ENCODE measurements at places on chromosomes 1 and 21. TPM values are rescaled to one million over a fixed set of nuclear protein-coding genes. Genes with fewer than 3 reads are reported as not detected.
A peak's percentile ranks its signal among the peaks of the same experiment; 100 is the strongest.

Gene RGS7
- 0.16 TPM for total RNA-seq

Gene CFHR3
- total RNA-seq = not detected

Gene TRIM17
- total RNA-seq = not detected

- DNase-seq = no peak
- H3K27me3 ChIP-seq = no peaks in the 10 kb centered on the region
- H3K27ac ChIP-seq = no peak overlapping the region
- no peaks in the 10 kb centered on the region for H3K4me1 ChIP-seq
- H3K36me3 ChIP-seq = no peaks in the 10 kb centered on the region
These were observed 317.4 kb upstream of the RUNX1 start for GRCh38 chr21:35366394-35367080.

- H3K27ac ChIP-seq = no peak overlapping the region
- no peaks in the 10 kb centered on the region for H3K36me3 ChIP-seq
- DNase-seq = no peak
These were observed 269.6 kb downstream of the VAV3 start for GRCh38 chr1:107695341-107695740.

DNA sequence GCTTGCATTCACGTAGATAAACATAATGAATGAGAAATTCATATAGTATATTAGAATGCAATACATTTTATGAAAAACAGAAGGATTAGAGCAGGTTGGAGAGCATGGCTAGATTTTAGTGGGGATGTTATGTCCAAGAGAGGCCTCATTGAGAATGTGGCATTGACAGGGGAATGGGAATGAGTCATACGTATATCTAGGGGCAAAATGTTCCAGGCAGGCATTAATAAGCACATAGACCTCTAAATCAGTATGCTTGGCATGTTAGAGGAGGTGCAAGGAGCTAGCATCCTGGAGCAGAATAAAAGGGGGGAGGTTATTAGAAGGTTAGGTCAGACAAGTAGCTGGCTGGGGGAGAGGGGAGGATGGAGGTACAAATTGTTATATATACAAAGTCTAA is 93.0 kb downstream of the USH2A start:
- no peak overlapping the region for H3K27ac ChIP-seq
- DNase-seq = no peak
- no peaks in the 10 kb centered on the region for H3K4me1 ChIP-seq

DNA sequence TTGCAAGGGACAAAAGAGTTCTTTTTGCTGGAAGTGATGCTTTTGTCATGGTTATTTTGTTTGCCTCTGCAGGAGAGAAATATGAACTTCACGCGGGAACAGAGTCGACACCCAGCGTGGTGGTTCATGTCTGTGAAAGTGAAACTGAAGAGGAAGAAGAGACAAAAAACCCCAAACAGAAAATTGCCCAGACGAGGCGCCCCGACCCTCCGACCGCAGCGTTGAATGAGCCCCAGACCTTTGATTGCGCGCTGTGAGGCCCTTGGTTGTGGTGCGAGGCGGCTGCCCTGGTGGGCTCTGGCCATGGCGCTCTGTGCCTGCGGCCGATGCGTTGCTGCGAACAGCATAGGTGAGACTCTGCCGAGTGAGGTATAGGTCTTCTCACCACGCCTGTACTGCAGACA is 20.9 kb upstream of the NCMAP start:
- peak overlapping the region; percentile 25 for H3K27ac ChIP-seq
- DNase-seq = no peak

Measured in breast epithelium (tissue), 4 donors.